ENCODE measurements at places on chromosomes 3 and 15.

DNA sequence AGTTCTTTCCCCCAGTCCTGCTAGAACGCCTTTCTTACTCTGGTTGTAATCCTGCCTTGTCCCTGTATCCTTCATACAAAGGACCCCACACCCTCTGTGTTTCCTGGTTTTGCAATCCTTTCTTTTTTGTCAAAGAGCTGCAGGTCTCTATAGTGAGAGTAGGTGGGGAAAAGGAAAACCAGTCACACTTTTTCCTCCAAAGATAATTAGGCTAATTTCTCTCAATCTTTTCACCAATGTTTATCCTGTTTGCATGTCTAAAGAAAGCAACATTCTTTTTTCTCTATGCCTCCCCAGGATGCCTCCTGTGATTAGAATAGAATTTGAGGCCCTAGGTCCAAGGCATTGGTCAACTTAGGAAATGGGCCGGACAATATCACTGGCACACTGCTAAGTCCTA, 25.4 kb downstream of the SEMA6D start:
- DNase-seq = no peak

DNA sequence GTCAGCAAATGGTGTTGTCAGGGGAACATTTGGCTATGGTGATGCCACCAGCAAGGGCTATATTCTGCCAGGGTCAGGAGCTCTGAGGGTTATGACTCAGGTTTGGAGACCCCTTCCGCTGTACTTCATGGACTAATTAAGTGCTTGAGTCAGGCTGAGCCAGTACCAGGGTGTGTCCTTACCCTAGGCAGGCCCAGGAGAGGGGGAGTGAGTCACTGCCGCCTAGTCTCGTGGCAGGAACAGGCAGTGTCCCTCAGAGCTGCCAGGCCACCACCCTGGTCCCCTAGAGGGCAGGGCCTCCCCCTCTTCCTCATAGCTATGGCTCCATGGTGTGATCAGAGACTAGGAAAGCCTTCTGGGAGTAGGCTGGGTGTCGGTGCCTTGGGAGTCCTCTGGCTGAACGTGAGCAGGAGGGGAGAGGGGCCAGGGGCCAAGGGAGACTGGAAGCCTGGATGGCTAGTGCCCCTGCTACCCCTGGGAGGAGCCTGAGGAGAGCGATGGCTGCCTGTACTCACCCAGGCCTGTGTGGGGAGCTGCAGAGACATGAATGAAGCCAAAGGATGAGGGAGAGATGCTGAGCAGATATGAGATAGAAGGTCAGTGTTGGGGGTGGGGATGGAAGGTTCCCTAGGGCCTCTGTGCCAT, 10.6 kb downstream of the MAPKAPK3 start:
- no peak for DNase-seq

DNA sequence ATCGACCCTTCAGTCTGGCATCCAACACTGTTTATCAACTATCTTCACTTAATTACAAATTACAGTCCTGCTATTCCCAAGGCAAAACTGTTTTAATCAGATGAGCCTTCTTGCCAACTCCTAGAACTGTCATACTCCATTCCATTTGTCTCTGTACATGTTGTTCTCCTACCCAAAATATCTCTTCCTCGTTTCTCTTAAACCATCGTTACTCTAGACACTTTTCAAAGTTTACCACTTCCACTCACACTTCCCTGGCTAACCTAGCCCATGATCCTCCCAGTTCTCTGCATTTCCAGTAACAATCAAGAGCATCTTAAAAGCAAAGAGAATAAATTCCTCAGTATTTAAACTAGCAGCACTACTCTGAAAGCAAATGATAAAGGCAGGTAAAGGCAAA, 19.9 kb downstream of the ZNF106 start:
- no peak for DNase-seq

DNA sequence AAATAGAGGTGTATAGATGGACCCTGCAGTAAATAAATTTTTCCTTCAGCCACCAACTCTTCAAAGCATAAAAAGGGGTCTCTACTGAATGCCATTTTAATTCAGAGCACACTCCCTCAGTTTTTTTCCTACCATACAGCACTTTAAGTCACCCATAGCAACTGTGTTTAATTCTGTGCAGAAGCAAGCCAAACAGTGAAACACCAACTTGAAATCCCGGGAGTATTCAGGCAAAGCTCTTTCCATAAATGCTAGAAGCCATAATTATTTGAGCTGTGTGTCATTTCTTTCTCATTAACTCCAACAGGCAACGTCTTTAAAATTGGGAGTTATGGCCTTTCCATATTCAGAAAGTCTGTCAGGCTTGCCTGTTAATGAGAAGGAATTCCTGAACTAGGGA, 562.1 kb downstream of the GRM7 start:
- DNase-seq = no peak
